ENCODE measurements at places on chromosomes 11 and 22.

DNA sequence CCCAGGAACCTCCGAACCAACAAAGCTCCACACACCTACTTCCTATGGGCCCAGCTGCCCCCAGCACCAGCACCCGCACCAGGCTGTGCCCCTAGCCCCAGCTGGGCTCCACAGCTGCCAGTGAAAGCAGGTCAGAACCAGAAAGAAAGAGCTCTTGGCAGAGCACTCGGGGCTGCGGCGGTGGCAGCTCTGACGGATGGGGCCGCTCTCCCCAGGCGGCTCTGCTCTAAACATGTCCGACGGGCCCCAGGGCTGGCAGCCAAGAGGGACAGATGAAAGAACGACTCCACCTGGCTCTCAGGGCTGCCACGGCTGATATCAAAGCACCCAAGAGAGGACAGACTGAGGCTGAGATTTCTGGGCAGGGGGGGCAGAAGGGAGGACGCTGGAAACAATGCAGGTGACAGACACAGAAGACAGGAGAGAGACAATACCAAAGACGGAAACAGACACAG lies 25.7 kb downstream of the LRFN4 start:
- H3K27ac ChIP-seq: no peak overlapping the region
- no peaks in the 10 kb centered on the region for H3K27me3 ChIP-seq
- no peaks in the 10 kb centered on the region for H3K36me3 ChIP-seq
- no peak for DNase-seq
- peaks cover 6% of the 10 kb centered on the region for H3K4me1 ChIP-seq
- no peak overlapping the region for H3K4me3 ChIP-seq

GRCh38 chr11:78786086-78786485 lies 211.4 kb upstream of the NARS2 start:
- DNase-seq: no peak
- no peaks in the 10 kb centered on the region for H3K36me3 ChIP-seq
- H3K4me1 ChIP-seq: no peaks in the 10 kb centered on the region
- H3K27ac ChIP-seq: no peak overlapping the region

DNA sequence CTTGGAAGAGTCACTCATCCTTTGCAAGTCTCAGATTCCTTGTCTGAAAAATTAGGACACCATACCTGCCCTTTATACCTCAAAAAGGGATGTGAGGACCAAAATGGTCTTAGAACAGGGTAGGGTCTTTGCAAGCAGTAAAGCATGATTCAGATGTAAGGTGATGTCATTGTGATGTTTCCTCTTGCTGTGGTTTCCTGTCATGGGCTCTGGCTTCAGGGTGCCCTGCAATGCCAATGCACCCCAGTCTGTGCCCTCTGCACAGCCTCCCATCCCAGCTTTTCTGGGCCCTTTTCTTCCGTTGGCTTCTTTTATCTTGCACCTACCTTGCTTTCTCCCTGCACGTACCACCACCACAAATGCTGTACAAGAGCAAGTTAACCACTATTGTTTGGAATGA lies 87.8 kb upstream of the NNMT start:
- H3K36me3 ChIP-seq: no peaks in the 10 kb centered on the region
- peak overlapping the region; percentile 61 for H3K4me3 ChIP-seq
- H3K27ac ChIP-seq: no peak overlapping the region
- no peaks in the 10 kb centered on the region for H3K27me3 ChIP-seq
- peak; percentile 75 for DNase-seq
- H3K4me1 ChIP-seq: peaks cover 29% of the 10 kb centered on the region

DNA sequence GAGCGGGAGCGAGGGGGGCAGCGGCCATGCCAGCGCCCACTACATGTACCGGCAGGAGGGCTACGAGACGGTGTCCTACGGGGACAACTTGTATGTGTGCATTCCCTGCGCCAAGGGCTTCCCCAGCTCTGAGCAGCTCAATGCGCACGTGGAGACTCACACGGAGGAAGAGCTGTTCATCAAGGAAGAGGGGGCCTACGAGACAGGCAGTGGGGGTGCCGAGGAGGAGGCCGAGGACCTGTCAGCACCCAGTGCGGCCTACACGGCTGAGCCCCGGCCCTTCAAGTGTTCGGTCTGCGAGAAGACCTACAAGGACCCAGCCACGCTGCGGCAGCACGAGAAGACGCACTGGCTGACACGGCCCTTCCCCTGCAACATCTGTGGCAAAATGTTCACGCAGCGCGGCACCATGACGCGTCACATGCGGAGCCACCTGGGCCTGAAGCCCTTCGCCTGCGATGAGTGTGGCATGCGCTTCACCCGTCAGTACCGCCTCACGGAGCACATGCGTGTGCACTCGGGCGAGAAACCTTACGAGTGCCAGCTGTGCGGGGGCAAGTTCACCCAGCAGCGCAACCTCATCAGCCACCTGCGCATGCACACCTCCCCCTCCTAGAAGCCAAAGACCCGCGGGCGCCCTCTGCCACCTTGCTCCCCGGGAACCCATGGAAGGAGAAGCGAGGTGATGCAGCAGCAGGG lies 20.9 kb upstream of the TMEM191C start:
- no peak overlapping the region for H3K4me3 ChIP-seq
- DNase-seq: no peak
- no peaks in the 10 kb centered on the region for H3K4me1 ChIP-seq
- H3K36me3 ChIP-seq: peaks cover 9% of the 10 kb centered on the region

DNA sequence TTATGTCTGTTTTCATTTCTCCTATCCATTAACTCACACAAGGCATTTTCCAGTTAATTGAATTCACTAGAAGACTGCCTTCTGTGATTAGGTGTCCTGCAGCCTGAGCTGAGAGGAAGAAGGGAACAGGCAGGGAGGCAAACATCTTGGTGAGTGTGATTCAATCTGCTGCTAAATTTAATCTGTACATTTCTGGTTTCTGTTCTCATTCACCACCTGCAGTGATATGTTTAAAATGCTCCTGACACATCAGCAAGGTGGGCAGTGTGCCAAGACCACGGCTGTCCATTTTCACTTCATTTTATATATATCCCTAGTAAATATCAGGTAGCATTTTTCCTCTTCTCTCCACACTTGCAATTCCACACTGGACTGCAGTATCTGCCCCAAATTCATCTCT lies 416.5 kb downstream of the TMEM135 start:
- no peak overlapping the region for H3K27ac ChIP-seq
- H3K4me1 ChIP-seq: no peaks in the 10 kb centered on the region
- no peak overlapping the region for H3K4me3 ChIP-seq
- no peaks in the 10 kb centered on the region for H3K27me3 ChIP-seq
- no peak for DNase-seq

GRCh38 chr22:47446331-47446730 lies 683.9 kb downstream of the TBC1D22A start:
- no peak overlapping the region for H3K4me3 ChIP-seq
- no peaks in the 10 kb centered on the region for H3K27me3 ChIP-seq
- no peaks in the 10 kb centered on the region for H3K36me3 ChIP-seq
- no peak overlapping the region for H3K27ac ChIP-seq
- H3K4me1 ChIP-seq: no peaks in the 10 kb centered on the region
- DNase-seq: no peak

DNA sequence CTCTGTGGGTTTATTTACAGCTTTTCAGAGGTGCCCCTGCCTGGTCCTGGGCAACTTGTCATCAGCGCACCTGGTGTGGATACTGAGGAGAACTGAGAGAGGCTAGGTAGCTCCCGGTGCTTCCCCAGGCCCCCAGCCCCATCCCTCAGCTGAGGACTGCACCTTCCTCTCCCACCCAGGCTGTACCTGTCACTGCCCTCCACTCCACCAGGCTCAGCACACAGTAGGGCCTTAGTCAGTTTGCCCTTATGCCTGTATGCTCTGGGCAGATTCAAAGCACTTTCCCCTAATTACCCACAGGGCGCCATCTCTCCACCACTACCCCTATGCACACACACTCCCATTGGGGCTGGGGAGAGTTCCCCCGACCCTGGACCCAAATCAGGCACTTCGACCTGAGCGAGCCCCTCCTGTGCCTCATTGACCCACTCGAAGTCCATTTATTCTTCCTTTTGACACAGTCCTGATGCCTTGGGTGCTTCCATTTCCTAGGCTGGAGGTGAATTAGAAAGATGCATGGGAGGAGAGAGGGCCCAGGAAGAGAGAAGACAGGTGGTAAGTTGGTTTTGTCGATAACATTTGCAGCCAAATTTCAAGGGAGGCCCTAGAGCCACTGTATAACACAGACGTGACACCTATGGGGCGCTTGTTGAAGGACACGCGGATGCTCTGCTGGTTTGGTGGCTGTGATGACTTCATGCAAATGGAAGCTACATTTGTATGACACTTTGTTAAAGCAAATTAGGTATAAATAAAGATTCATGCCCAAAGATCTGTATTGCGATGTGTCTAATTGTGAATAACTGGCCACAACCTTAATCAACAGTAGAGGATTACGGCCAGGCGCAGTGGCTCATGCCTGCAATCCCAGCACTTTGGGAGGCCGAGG lies 13.8 kb upstream of the PICK1 start:
- no peak overlapping the region for H3K27ac ChIP-seq
- H3K4me1 ChIP-seq: no peaks in the 10 kb centered on the region
- no peaks in the 10 kb centered on the region for H3K27me3 ChIP-seq
- no peak overlapping the region for H3K4me3 ChIP-seq

- no peak overlapping the region for H3K27ac ChIP-seq
- H3K4me1 ChIP-seq: no peaks in the 10 kb centered on the region
- no peaks in the 10 kb centered on the region for H3K36me3 ChIP-seq
- no peak for DNase-seq
These were observed 36.6 kb upstream of the MUC15 start for GRCh38 chr11:26608507-26609146.
